WTC11 (cell line): ENCODE measurements at places on chromosomes 1 and 21.

GRCh38 chr21:33267250-33267649 lies 1.1 kb downstream of the IL10RB start:
- DNase-seq, result no peak

DNA sequence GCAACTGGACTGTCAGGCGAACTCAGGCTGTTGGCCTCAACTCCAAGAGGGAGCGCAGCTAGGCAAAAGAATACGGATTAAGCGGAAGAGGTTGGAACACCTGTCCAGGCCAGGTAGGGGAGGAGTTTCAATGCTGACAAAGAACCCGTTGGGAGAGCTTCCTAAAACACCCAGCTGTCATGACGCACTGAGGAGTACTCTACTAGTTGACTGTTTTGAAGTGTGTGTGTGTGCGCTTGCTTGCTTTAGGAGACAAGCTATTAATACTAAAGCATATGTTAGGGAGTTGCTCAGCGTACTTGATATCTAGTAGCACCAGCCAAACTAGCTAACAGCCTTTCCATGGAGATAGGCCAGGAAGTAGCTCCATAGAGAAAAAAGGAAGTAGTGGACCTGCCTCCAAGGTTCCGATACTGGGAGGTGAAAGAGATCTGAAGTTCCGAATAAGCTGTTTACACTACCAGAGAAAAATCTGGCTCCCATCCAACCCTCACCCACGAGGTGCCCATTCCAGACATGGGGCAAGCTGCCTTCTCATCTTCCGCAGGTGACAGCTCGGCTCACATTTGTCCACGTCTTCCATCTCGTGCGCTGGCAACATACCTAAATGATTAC lies 974 bp upstream of the FNBP1L start:
- DNase-seq, result no peak

- no peak for DNase-seq
These were observed 49.9 kb downstream of the TOMM20 start for GRCh38 chr1:235078480-235079381.

DNA sequence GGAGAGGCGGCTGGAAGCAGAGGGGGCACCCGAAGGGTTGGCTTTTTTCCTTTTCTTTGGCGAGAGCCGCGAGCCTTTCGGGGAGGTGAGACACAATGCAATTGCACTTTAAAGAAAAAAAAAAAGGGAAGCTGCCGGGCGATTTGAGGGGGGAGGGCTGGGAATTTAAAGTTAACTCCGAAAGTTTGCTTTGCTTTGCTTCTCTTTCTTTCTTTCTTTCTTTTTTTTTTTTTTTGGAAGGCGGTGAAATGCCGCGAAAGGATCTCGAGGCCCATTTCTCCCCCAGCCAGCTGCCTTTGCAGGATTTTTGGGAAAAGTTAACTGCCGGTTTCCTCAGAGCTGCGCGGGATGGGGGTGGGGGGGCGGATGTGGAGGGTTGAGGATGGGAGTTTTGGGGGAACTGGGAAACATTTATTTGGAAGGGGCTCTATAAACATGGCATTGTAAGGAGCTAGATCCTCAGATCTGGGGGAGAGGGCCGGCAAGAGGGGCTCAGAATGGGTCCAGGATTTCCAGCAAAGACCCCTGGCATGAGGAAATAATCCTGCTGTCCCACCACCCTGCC lies 997 bp downstream of the ZNF362 start:
- DNase-seq, result no peak

DNA sequence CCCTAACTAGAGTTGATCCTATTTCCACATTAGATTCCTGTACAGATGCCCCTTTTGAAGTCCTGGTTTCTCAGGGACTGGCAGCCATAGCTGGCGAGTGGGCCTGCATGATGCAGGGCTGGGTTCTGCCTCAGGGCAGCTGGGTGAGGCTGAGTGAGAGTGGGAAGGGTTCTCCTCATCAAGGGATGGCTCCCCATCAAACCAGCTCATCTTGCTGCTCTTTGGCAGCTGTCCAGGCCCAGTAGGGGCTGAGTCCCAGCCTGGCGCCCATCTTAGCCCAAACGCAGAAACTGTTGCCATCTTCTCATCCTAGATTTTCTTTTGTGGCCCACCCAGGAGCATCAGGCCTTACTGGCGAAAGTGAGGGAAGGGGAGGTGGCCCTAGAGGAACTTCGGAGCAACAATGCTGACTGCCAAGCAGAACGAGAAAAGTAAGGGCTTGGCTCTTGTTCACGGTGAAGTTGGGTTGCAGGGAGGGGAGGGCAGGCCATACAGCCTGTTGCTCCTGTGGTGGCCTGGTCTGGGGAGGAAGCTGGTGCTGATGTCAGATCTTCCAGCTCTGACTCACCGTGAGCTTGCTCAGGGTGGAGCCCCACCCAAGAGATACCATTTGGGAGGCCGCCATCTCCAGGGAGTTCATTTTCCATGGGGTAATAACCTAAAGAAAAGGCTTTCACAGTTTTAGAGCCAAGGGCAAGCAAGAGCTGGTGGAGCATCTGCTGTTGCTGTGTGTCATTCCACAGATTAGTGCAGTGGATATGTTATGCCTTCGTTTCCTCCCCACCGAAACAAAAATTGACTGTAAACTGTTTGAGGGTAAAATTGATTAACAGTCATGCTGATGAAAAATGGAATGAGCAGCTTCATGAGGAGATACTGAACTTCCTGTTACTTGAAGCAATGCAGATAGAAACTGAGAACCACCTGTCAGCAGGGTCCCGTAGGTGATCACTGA lies 34.7 kb downstream of the TUFT1 start:
- no peak for DNase-seq

- no peak for DNase-seq
These were observed 115.7 kb downstream of the NEK7 start for GRCh38 chr1:198272492-198272891.
